ENCODE measurements at places on chromosomes 7 and 10.

DNA sequence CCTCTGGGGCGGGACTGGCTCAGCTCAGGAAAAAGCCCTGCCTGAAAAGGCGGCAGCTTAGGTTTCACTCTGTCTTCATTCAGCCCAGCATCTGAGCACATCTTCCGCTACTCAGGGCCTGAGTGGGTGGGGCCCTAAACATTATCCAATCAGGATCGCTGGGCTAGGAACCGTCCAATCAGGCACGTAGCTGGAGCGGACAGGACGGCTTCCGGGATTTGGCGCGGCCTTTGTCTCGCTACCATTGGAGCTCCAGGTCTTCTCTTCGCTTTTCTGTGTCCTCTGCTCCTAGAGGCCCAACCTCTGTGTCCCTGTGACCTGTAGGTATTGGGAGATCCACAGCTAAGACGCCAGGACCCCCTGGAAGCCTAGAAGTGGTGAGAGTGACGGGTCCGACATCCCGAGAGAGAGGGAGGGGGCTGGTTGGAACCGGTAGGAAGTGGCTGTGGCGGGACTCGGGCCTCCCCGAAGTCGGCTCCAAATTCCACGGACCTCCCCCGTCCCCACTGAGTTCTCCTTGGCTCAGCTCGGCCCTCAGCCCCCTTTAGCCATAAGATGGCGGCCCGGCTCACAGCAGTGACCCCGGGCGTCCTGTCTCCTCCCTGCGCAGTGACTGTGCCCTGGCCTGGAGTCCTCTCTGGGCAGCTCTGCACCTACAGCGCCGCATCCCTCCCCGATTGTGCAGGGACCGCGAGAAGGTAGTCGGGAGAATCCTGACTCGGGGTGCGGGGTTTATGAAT lies 99.1 kb downstream of the ZNF680 start:
- H3K36me3 ChIP-seq, result no peaks in the 10 kb centered on the region
- no peaks in the 10 kb centered on the region for H3K27me3 ChIP-seq
- no peak overlapping the region for H3K27ac ChIP-seq

GRCh38 chr7:54559401-54559800 lies 17.2 kb downstream of the VSTM2A start:
- H3K4me1 ChIP-seq, result no peaks in the 10 kb centered on the region
- H3K4me3 ChIP-seq, result no peak overlapping the region
- H3K27me3 ChIP-seq, result no peaks in the 10 kb centered on the region
- no peak overlapping the region for H3K27ac ChIP-seq
- H3K36me3 ChIP-seq, result no peaks in the 10 kb centered on the region

- no peak for DNase-seq
- peak overlapping the region; percentile 0 for H3K27ac ChIP-seq
- H3K27me3 ChIP-seq, result no peaks in the 10 kb centered on the region
- no peak overlapping the region for H3K4me3 ChIP-seq
- no peaks in the 10 kb centered on the region for H3K36me3 ChIP-seq
- no peaks in the 10 kb centered on the region for H3K4me1 ChIP-seq
Observed at GRCh38 chr7:6317797-6318438, 45.5 kb upstream of the CYTH3 start.

- no peak overlapping the region for H3K4me3 ChIP-seq
- no peaks in the 10 kb centered on the region for H3K4me1 ChIP-seq
- no peaks in the 10 kb centered on the region for H3K27me3 ChIP-seq
- H3K36me3 ChIP-seq, result no peaks in the 10 kb centered on the region
Observed at GRCh38 chr7:69661342-69661741, 63.1 kb downstream of the AUTS2 start.

- H3K4me1 ChIP-seq, result no peaks in the 10 kb centered on the region
- H3K36me3 ChIP-seq, result no peaks in the 10 kb centered on the region
- no peak overlapping the region for H3K27ac ChIP-seq
- H3K27me3 ChIP-seq, result no peaks in the 10 kb centered on the region
- no peak for DNase-seq
- H3K4me3 ChIP-seq, result no peak overlapping the region
Observed at GRCh38 chr7:29278337-29279069, 83.9 kb downstream of the CHN2 start.

DNA sequence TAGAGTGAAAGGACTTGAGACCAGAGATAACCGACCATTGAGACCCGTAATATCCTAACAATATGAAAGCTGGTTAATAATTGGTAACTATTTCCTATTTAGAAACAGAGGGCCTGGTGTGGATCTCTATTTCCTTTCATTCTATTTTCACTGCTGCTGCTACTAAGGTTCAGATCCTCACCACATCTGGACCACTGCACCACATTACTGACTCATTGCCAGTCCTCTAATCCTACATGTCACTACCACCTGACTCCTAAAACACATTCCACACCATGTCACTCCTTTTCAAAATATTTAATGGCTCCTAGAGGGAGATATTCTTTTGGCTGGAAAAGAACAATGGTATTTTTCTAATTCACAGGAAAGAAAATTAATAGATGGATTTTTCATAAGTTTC lies 6.4 kb downstream of the USP54 start:
- peak overlapping the region; percentile 55 for H3K27ac ChIP-seq
- H3K27me3 ChIP-seq, result no peaks in the 10 kb centered on the region
- DNase-seq, result no peak
- H3K4me3 ChIP-seq, result no peak overlapping the region
- no peaks in the 10 kb centered on the region for H3K36me3 ChIP-seq
- peaks cover 6% of the 10 kb centered on the region for H3K4me1 ChIP-seq

DNA sequence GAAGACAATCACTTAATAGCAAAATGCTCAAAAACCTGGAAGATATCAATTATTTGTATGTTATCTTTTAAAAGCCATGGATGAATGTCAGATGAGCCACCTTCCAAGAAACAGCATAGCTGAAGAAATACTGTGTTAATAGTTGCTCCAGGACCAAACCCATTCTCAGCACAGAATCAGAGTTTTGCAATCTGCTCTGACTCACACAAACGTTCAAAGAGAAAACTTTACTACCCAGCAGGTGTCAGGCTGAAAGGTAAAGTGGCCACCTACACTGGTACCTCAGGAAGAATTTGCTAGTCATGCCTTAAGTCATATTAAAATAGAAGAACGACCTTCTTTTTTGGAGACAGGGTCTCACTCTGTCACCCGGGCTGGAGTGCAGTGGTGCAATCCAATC lies 526.5 kb downstream of the PARD3 start:
- no peak overlapping the region for H3K27ac ChIP-seq
- no peaks in the 10 kb centered on the region for H3K36me3 ChIP-seq
- H3K4me3 ChIP-seq, result no peak overlapping the region
- no peaks in the 10 kb centered on the region for H3K4me1 ChIP-seq

- no peak overlapping the region for H3K4me3 ChIP-seq
- H3K27ac ChIP-seq, result no peak overlapping the region
- DNase-seq, result no peak
- no peaks in the 10 kb centered on the region for H3K4me1 ChIP-seq
- no peaks in the 10 kb centered on the region for H3K27me3 ChIP-seq
- H3K36me3 ChIP-seq, result peaks cover 24% of the 10 kb centered on the region
Observed at GRCh38 chr7:47422611-47423010, 159.3 kb downstream of the TNS3 start.

DNA sequence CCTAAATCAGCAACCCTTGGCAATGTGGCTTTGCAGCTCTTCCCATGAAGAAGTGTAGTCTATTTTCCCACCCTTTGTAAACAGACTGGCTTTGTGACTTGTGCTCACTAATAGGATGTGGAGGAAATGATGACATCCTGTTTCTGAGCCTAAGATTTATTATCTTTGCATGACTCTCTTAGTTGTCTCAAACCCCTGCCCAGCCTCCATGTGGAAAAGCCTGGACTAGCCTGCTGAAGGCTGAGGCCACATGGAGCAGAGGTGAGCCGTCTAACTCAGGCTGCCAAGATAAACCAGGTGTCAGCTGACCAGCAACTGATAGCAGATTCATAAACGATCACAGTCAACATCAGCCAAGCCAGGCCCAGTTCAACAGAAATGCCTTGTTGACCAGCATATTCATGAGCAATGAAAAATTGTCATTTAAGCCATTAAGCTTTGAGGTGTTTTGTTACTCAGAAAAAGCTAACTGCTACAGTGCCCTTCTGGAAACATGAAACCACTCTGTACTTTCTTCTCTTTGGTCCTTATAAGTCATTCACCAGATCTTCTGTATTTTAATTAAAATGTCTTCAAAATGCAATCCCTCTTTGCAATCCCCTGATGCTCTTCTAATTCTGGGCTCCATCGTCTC lies 586.3 kb upstream of the ANKRD30A start:
- no peak overlapping the region for H3K27ac ChIP-seq
- no peaks in the 10 kb centered on the region for H3K36me3 ChIP-seq
- H3K4me1 ChIP-seq, result no peaks in the 10 kb centered on the region
- H3K4me3 ChIP-seq, result no peak overlapping the region
- no peak for DNase-seq

- DNase-seq, result no peak
- peak overlapping the region; percentile 44 for H3K27ac ChIP-seq
- H3K4me1 ChIP-seq, result peaks cover 11% of the 10 kb centered on the region
- no peaks in the 10 kb centered on the region for H3K27me3 ChIP-seq
Observed at GRCh38 chr10:113274176-113274829, 278.6 kb upstream of the HABP2 start.

- no peak for DNase-seq
- no peaks in the 10 kb centered on the region for H3K36me3 ChIP-seq
- H3K4me3 ChIP-seq, result no peak overlapping the region
- H3K4me1 ChIP-seq, result no peaks in the 10 kb centered on the region
Observed at GRCh38 chr10:112689327-112690072, 242.5 kb downstream of the VTI1A start.

- no peaks in the 10 kb centered on the region for H3K27me3 ChIP-seq
- H3K27ac ChIP-seq, result no peak overlapping the region
- no peaks in the 10 kb centered on the region for H3K4me1 ChIP-seq
- H3K36me3 ChIP-seq, result no peaks in the 10 kb centered on the region
- no peak for DNase-seq
- no peak overlapping the region for H3K4me3 ChIP-seq
Observed at GRCh38 chr10:33952692-33953360, 618.4 kb upstream of the NRP1 start.
